NCI-H748 treated with DMSO at 0.1 percent for 48 hours (cell line): ENCODE measurements at places on chromosomes 11 and 22.

- DNase-seq, result no peak
These were observed 47.6 kb upstream of the NAV2 start for GRCh38 chr11:19664886-19665548.

DNA sequence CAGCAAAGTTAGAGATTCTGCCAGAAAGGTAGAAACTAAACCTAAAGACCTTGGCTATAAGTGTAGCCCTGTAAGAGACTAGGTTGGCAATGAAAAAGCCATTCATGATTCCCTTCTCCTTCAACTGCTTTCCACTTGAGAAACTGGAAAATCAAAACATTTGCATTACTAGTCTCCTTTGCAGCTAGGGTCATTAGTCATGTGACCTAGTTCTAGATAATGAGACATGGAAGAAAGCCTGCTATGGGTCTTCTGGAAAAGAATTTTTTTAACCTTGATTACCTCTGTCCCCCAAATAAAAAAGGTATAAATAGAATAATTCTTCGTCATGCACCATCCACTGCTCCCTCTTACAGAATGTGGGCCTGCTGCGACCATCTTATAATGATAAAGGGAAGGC lies 80.1 kb downstream of the SOX6 start:
- no peak for DNase-seq

DNA sequence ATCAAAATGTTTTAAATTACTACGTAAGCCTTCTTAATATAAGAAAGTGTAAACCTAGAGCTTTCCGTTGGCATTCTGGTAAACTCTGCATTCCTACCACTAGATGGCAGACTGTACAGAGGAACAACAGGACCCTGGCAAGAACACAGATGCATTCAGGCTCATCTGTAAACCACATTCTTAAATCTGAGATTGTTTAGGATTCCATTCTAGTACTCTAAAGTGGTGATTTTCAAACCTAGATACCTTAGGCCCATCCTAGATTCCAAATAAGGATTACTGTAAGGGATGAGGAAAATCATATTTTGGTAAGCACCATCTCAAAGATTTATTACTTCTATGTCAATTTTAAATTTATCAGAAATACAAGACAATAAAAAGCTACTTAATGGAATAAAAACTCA lies 26.9 kb downstream of the PICALM start:
- peak; percentile 17 for DNase-seq

GRCh38 chr11:88266919-88267318 lies 70.6 kb downstream of the CTSC start:
- no peak for DNase-seq

DNA sequence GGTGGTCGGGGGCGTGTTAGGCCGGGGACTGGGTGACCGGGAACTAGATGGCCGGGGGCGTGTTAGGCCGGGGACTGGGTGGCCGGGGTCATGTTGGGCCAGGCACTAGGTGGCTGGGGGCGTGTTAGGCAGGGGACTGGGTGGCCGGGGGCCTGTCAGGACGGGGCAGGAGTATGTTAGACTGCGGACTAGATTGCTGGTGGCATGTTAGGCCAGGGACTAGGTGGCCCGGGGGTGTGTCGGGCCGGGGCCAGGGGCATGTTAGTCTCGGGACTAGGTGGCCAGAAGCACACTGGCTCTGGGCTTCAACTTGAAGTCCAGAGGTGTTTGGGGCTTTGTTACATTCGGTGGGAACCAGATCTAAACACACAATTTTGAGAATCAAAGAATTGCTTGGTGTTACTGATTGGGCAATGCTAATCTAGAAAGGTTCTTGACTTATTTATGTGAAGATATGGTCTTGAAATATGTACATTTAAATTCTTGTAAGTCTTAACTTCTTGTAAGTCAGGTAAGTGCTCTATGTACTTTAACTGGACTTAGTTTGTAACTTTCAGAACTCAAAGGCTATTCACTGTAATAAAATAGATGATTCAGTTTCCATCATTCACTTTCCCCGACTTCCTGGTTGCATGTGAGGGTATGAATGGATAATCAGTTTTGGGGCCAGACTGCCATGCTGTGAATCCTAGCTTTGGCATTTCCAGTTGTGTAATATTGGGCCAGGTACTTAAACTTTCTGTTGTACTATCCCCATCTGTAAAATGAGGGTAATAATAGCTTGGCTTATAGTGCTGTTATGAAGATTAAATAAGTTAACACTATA lies 1.1 kb downstream of the EXT2 start:
- no peak for DNase-seq

GRCh38 chr11:33375688-33376311 lies 118.6 kb downstream of the HIPK3 start:
- peak; percentile 37 for DNase-seq
